ENCODE measurements at places on chromosomes 2 and 18.
A peak's percentile ranks its signal among the peaks of the same experiment; 100 is the strongest.

DNA sequence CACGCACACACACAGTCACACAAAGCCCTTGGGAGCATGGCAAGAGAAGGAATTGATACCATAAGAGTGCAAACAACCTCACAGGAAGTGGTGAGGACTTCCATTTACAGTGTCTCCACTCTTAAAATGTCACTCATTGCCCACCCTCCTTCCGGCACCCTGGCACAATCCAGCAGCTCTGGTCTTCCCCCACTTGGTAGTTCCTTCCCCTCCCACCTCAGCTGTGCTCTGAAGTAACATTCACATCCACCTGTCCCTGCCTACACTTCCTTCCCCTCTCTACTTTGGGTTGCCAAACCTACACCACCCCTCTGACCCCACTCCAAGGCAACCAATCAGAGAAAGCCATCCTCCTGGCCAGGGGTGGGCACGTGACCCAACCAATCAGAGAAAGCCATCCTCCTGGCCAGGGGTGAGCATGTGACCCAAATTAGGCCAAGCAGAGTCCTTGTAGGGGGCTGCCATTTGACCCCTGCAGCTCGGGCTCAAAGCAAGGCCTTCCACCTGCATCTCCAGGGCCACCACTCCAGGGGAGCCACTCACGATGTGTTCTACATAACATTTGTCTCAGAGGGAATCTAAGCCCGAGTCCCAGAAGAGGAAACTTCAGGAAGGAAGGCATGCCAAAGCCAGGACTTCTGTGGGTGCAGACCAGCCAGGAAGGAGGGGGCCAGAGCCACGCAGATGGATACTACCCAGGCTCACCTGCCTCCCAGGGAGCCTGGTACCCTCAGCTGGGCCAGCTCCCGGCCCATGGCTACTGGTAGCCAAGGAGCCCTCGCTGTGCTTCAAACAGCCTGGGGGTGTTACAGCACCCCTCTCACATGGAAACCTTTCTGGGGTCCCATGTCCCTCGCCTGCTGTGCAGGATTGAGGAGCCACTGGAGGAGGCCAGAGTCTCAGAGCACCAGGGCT is 21.2 kb downstream of the CYP26B1 start:
- no peak for DNase-seq

GRCh38 chr2:164948540-164948939 is 6.8 kb downstream of the SLC38A11 start:
- no peak for DNase-seq

- DNase-seq: no peak
Observed at GRCh38 chr2:21326152-21326551, 202.4 kb downstream of the TDRD15 start.

DNA sequence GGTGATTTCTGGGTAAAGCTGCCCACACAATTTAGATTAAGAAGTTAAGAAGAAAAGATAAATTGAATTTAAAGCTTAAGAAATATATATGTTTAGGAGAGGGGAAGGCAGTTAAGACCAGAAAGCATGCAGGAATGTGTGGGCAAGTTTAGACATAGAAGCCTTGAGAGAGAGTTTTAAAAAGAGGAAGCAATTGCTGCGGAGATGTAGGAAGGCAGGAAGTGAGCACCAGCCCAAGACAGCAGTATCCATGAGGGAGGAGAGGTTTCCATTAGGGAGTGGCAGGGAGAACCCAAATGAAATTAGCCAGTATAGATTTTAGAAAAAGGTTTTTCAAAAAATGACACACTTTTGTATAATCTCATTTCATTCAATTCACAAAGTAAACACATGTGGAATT is 24.3 kb downstream of the DSC2 start:
- DNase-seq: no peak

- DNase-seq: no peak
Observed at GRCh38 chr2:207683879-207684627, 27.4 kb upstream of the CCNYL1 start.

- DNase-seq: no peak
Observed at GRCh38 chr2:143968860-143969259, 551.1 kb downstream of the ZEB2 start.

GRCh38 chr2:221263573-221263972 is 308.5 kb downstream of the EPHA4 start:
- no peak for DNase-seq

GRCh38 chr2:203533676-203534591 is 1.2 kb downstream of the RAPH1 start:
- no peak for DNase-seq

DNA sequence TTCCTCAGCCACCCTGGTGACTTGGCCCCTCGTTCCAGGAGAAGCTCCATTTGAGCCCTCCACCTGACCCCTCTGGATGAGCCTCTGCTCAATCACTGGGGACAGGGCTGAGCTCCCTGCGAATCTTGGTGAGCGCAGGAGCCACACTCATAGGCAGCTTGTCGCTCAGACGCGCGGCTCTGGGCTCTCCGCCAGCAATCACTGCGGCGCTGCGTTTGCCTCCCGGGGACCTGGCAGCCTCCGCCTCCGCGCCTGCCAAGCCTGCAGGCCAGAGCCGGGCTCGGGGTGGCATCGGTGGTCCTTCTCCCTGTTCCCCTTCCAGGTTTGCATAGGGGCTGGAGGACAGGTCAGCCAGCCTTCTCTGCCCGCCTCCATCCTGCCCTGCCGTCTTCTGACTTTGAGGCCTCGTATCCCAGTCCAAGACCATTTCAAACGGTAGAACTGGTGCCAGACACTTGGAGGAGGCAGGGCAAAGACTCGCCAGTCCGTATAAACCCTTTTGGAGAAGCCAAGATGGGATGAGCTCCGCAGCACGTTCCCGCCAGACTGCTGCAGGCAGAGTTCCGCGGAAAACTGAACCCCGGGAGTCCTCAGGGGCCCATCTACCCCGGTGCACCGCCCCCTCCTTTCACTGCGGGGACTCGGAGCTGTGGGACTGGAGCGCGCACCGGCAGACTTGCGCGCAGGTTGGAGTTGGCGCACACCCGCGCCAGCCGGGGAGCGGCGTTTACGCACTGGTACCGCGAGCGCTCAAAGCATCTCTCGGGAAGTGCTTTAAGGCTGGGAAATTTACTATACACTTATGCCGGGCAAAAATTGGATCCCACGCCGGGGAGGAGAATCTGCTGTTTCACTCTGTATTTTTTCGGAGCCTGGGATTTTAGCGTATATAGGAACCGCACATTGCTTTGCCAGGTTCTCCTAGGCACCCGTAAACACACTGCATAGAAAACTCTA is 1.1 kb upstream of the TACR1 start:
- no peak for DNase-seq

GRCh38 chr2:40448476-40449079 is 3.3 kb downstream of the SLC8A1 start:
- DNase-seq: no peak

DNA sequence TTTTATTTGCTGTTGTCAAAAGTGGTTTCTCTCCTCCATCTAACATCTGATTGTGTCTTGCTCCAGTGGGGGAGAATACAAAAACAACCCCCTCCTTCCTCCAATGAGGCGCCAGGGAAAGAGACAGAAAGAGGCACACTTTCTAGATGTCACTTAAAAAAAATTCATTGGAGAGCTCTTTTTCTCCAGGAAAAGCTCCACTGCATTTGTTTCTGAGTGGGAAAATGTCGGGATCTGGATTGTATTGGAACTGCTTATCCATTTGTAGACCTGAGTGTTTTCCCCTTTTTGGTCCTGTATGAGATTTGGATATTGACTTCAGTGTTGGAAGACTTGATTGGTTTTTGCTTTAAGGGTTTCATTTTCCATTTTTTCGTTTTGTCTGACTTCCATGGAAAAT is 995 bp downstream of the MBD5 start:
- DNase-seq: no peak

- no peak for DNase-seq
Observed at GRCh38 chr2:145813481-145813880, 1293.6 kb upstream of the ZEB2 start.

- DNase-seq: no peak
Observed at GRCh38 chr2:118762290-118762689, 85.2 kb downstream of the EN1 start.

DNA sequence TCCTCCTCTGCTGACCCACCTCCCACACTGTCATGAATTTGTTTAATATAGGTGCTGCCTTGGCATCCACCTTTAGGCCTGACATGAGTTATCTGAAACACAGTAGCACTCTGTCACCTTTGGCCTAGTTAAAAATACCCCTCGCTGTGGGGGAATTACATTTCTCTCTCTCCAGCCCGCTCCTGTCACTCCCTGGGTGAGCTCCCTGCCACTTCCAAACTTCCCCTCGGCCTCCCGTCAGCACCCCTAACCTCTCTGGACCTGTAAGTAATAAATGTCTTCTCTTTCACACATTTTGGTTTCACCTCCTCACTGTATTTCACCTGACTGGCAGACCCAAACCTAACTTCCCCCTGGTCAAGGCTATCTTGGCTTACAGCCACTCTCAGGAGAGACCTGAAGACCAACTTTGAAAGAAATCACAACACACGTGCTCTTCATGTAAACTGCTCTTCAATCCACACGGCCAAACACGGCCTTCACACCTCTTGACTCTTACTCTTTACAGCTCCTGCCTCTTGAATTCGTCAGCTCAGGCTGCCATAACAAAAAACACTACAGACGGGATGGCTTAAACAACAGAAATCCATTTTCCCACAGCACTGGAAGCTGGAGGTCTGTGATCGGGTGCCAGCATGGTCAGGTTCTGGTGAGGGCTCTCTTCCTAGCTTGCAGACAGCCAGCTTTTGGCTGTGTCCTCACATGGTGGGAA is 28.3 kb downstream of the REEP1 start:
- no peak for DNase-seq

GRCh38 chr2:233942731-233943130 is 25.6 kb downstream of the TRPM8 start:
- no peak for DNase-seq

- no peak for DNase-seq
Observed at GRCh38 chr18:23990474-23991410, 23.8 kb upstream of the TTC39C start.

- no peak for DNase-seq
Observed at GRCh38 chr18:48634491-48634890, 95.7 kb downstream of the CTIF start.

- DNase-seq: no peak
Observed at GRCh38 chr2:138028538-138028937, 64.3 kb downstream of the HNMT start.

DNA sequence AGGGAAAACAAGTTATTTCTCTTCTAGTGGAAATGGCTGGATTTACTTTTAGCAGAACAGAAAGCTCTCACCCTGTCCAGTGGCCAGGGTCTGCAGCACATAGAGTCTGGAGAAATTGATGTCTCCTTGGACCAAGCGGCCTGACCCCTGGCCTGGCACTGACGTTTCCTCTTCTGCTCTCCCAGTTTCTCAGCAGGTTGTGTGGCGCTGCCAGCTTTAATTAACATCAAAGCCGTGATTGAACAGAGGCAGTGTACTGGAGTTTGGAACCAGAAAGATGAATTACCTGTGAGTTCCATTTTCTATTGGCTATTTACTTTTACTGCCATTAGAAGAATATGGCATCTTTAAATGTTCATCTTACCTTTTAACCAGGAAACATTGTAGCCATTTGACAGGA is 20.9 kb downstream of the CD8A start:
- DNase-seq: no peak

- no peak for DNase-seq
Observed at GRCh38 chr18:61948281-61948741, 55.5 kb upstream of the RNF152 start.

DNA sequence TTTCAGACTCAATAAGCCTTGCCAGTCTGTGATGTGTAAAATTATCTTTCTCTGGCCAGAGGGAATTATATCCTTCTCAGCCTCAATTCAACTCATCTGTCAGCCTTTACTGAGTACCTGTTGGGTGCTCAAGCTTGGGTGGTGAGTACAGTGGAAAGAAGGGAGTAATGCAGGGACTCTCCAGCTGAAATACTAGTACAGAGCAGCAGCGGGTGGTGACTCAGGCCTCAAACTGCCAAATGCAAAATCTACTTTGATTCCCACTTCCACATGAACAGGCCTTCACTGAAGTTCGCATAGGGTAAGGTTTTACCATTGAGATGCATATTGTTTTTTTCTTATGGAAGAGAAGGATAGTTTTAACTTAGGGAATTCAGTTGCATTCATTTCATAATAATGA is 326.8 kb downstream of the LRRTM1 start:
- no peak for DNase-seq

- DNase-seq: no peak
Observed at GRCh38 chr18:47215554-47216138, 35.8 kb downstream of the SKOR2 start.

DNA sequence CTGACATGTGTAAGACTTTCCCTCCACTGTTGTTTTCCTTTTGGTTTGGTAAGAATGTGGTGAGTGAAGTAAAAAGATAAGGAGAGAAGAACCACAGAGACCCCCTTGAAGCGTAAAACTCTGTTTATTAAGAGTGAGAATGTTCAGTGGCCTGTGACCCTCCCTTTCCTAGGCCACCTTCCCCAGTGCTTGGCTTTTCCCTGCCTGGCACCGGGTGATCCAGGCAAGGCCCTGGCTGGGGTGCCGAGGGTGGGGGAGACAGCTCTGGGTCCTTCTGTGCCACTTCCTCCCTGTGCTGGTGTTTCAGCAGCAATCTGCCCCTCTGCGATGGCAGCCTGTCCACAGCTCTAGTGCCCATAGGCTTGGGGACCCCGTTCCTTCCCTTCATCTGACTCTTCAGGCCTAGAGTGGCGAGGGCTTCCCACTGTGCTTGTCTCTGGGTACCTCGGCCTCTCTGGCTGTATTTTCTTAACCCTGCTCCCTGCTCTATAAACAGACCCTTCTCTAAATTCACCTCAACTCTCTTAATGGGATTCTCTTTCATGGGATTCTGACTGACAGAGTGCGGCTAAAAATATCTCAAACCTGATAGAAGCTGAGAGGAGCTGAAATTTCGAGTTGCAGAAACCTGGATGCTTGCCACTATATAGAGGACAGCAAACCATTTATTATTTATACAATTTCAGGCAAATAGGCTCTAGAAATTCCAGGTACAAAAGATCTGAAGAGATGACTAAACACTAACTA is 461.0 kb downstream of the DLGAP1 start:
- DNase-seq: no peak

GRCh38 chr18:35268821-35269220 is 21.2 kb downstream of the ZSCAN30 start:
- DNase-seq: no peak

DNA sequence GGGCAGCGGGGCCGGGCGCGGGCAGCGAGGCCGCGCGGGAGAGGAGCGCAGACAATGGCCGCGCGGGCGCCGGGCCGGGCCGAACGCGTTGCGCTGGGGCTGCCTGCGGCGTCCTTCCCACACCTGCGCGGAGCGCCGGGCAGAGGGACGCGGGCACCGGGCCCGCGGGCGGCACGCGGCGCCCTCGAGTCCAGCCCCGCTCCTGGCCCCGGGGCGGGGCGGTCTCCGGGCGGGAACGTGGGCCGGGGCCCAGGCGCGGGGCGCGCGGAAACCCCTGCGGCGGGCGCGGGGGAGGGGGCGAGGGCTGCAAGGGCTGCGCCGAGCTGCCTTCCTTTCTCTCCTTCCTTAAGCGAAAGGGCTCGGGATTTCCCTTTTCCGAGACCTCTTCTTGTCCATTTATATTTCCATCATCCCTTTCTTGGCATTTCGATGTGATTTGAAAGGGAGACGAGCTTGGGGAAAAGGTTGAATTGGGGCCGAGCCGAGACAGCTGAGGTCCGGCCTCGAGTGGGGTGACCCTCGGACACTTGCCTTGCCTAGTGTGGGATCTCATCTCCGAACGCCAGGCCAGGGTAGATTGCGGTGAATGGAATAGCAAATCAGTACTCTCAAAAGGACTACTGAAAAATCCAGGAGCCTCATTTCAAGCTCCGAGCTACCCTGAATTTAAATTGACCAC is 676 bp downstream of the KLHL23 start:
- DNase-seq: peak; percentile 4

- DNase-seq: no peak
Observed at GRCh38 chr2:128591861-128592822, 273.5 kb upstream of the HS6ST1 start.

Measured in stimulated activated CD4-positive, alpha-beta T cell treated with anti-CD3 and anti-CD28 coated beads, Interleukin-15, amount 100 ng/mL, for 48 hours (primary cell).